ENCODE measurements at places on chromosomes 11 and 22.

GRCh38 chr11:10454878-10455631, at the start of gene AMPD3:
AMPD3 (plus strand) TSS chr11:10455264; CDS start chr11:10461520, 6,256 bp downstream.
- no peak for DNase-seq

GRCh38 chr11:60926500-60926899, 2.2 kb downstream of the TMEM132A start:
- no peak for DNase-seq

- no peak for DNase-seq
Observed at GRCh38 chr22:37207981-37208380, 4.3 kb downstream of the SSTR3 start.

DNA sequence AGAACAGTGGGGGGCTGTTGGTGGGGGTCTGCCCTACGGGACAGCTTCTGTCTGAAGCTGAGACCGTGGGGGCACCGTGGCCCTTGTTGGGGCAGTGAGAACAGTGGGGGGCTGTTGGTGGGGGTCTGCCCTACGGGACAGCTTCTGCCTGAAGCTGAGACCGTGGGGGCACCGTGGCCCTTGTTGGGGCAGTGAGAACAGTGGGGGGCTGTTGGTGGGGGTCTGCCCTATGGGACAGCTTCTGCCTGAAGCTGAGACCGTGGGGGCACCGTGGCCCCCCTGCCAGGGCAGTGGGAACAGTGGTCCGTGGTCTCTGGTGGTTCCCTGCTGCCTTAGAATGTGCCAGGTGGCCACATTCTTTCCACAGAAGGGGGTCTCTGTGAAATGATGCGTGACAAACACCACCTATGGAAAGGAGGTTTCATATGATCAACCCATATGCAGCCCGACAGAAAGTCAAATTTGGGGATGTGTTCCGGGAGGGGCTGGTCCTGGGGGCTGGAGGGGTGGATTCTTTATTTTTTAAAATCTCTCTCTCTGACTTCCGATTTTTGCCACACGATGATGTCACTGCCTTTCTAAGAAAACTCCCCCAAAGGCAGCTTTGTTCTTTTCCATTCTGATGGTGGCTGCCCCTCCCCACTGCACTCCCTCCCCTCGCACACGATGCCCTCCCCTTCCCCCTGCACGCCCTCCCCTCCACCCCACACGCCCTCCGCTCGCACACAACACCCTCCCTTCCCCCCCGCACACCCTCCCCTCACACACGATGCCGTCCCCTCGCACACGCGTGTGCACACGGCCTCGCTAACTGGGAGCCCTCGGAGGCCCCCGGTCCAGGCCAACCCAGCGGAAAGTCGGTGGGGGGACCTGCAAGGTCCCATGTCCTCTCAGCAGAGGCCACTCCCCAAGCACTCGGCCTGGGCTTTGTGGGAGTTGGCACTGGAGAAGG, 1186.5 kb downstream of the BRD1 start:
- DNase-seq = no peak
